PC-3 (cell line): ENCODE measurements at places on chromosomes 1 and 21.

- DNase-seq: peak; percentile 72
Measured at GRCh38 chr21:31220575-31220974, 123.5 kb downstream of the TIAM1 start.

- DNase-seq: no peak
Measured at GRCh38 chr1:157025385-157025784, 20.2 kb downstream of the ARHGEF11 start.

GRCh38 chr1:194055536-194055935 lies 869.1 kb upstream of the B3GALT2 start:
- no peak for DNase-seq

- peak; percentile 51 for DNase-seq
Measured at GRCh38 chr1:44405031-44405797, at the start of gene RNF220. RNF220 (plus strand) TSS chr1:44405255.

GRCh38 chr1:15956150-15956549 lies 19.8 kb downstream of the ZBTB17 start:
- DNase-seq: no peak

GRCh38 chr1:200099040-200099439 lies 71.5 kb downstream of the NR5A2 start:
- peak; percentile 85 for DNase-seq

DNA sequence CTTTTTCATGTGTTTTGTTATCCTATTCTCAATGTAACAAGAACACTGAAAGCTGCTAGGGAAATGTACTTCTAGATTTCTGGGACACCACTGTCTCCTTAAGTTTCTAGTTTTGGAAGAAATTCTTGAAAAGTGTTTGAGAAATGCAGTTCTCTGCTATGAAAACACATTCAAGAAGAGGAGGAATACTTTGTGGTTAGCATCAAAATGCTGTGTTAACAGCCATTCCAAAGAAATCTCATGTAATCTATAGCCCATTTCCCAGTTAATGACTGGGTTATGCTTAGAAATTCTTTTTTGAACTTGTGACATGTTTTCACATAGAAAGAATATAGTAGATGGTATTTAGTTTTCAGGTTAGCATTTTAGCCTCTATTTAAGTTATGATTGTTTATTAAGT lies 6.0 kb downstream of the RAVER2 start:
- no peak for DNase-seq

GRCh38 chr1:38061883-38062328 lies 15.3 kb upstream of the POU3F1 start:
- DNase-seq: no peak

DNA sequence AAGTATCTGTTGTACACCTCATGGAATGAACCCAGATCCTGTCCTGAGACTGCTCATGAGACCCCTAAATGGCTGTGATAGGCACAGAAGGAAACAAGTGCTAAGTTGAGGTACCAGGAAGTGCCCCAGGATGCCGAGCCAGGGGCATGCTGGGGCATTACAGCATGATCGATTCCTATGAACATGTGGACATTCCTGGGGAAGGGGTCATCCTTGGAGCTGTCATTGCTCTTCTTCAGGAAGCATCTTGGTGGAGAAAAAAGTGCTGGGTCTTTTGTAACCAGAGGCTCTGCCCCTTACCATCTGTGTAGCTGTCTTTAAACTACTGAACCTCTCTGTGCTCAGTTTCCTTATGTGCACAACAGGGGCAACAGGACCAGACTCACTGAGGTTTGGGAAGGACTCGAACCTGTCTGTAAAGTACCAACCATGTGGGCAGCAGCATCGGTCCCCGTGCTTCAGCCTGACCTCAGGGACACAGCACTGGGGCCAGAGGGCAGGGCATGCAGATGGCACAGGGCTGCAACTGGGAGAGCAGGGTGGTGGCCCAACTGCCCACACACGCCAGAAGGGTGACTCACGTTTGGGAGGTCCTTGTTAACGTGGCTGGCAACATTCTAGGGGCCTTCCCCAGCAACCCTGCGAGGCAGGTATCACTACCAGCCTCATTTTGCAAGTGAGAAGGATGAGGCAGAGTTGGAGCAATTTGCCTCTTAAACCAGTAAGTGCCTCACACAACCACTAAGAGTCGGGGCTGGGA lies 142.3 kb upstream of the EDN2 start:
- peak; percentile 77 for DNase-seq

DNA sequence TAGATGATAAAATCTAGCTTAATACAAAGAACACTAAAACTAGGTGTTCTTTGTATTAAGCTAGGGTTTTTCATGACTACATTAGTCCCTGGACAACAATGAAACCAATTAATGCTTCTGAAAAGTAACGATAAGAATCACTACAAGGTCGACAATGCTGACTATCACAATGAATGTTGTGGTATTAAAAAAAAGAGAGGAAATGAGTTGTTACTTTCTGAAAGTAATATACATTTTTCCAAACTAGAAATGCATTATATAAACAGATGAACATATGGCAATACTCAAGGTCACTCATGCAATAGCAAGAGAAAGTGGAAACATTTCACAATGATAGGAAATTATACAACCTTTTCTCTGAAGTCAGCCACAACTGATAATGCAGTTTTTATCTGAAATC lies 19.0 kb downstream of the DPH5 start:
- no peak for DNase-seq
